ENCODE measurements at places on chromosomes 2 and 18.

GRCh38 chr2:159445307-159445706 is 158.8 kb upstream of the WDSUB1 start:
- DNase-seq: no peak

GRCh38 chr2:31558401-31559295 is 22.1 kb downstream of the SRD5A2 start:
- DNase-seq: peak; percentile 11

DNA sequence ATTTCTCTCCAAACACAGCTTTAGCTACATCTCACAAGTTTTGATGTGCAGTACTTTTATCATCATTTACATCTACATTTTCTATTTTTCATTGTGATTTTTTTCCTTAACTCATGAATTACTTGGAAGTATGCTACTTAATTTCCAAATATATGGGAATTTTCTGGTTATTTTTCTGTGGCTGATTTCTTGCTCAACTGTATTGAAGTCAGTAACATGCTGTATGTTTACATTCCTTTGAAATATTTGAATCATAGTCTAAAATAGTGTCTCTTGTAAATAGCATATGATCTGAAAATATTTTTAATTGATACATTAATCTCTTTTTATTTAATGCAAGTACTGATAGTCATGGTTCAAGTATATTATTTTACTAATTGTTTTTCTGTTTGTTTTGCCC is 26.0 kb upstream of the GALNT5 start:
- DNase-seq: no peak

DNA sequence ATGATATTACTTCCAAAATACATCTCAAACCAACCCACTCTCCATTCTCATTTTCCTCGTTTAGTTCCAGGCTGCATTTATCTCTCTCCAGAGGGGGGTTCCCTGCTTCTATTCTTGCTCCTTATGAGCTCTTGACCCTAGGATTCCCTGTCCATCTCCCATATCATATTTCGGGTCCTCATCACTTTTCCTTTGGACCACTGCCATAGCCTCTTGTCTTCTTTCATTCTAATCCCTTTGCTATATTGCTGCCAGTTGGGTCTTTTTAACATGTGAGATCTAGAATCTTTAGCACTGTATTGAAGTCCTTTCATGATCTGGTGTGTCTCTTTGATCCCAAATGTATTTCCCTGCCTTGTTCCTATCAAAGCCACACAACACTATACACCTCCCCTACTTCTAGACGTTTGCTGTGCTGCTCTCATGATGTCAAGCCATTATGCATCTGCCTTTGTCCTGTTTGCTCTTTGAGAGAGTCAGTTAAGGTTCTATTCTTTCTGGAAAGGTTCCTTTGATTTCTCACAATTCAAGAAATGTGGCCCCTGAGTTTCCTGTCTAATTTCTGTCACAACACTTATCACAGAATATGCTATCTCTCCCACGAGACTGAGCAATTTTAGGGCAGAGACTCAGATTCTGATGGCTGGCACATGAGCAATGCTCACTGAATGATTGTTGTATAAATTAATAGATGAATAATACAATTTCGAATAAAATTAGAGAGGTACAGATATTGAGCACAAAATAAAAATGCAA is 43.2 kb upstream of the SESTD1 start:
- DNase-seq: no peak

DNA sequence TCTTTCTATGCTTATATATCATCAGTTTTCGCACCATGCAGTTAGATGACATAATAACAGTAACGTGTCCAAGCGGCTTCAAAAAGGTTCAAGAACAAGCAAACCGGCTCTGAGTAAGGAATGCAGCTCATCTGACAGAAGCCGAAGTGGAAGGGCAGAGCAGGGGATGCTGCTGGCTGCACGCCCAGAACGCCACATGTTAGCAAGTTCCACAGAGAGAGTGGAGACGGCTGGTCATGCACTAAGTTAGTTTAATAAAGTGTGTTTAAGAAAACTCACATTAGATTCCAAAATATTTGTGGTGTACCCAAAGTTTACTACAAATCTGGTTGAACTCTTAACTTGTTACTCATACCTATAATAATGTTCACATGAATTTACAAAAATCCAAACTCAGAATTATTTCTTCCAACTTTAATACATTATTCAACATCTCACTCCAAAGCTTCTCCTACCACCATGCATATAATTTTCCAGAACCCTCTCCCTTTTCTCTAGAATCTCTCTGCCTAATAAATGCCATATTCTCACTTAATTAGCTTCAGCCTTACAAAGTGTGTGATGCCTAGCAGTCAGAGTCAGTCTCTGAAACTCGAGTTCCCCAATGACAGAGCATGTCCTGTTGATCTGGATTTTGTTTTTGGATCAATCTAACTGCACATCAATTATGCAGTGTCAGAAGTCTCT is 170.0 kb downstream of the DNAH7 start:
- peak; percentile 97 for DNase-seq
